Activated CD4-positive, alpha-beta T cell treated with anti-CD3 and anti-CD28 coated beads for 48 hours (primary cell): ENCODE measurements at places on chromosomes 2 and 18.

GRCh38 chr2:78775291-78775690, 250.2 kb upstream of the REG3G start:
- no peak for DNase-seq

DNA sequence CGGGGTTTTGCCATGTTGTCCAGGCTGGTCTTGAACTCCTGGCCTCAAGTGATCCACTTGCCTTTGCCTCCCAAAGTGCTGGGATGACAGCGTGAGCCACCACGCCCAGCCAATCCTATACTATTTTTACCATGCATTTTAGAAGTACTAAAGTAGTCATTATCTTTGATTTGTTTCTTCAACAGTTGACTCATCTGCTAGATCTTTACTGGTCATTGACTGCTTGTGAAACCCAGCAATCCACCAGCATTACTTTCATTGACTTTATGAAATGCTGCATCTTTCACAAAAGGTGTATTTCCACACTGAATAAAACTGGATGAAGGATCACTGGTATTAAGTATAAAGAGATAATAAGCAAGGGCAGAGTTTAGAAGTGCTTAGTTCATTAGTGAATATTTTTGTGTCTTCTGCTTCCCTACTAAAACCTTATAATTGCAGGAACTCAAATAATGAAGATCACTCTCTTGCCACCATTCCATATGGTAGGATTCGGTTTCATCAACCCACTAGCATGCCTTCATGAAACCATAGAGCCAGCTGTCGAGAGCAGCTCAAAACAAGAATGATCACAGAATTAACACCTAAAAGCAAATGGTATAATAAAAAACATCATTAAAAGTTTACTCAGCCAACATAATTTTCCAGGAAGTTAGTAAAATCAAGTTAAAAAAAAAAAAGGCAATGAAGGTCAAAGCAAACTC, 33.1 kb downstream of the IRS1 start:
- DNase-seq, result no peak

- no peak for DNase-seq
These were observed 666.1 kb upstream of the PKDCC start for GRCh38 chr2:41381701-41382100.

DNA sequence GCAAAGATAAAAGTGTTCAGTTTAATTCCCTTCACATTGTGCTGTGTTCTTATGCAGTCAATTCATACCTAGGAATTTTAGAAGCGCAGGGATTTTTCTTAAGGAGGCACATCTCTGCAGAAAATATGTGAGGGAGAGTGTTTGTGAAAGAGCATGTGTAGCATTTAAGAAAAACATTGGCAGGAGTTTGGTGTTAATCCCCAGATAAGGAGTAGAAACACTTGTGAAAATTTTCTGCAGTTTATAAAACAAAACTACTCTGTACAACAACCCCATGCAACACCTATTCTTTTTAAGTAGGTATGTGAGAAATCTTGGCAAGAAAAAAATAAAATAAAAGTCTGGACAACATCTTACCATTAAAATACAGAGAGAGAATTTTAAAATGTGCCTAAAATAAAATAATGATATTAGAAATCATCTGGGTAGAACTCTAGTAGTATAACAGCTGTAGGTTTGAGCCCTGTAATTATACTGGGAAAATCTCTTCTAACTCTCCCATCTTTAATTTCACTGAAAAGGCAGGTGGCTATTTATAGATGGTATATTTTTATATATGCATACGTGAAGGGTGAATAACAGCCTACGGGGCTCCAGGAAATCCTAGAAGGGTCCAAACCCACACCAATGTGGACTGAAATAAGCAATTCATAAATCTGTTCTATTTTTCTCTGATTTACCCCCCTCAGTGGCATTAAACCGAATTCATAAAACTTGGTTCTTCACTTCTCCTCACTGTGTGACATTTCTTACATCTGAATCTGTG, 6.6 kb downstream of the FZD7 start:
- DNase-seq, result no peak

GRCh38 chr2:170501421-170502043, 213.6 kb upstream of the SP5 start:
- DNase-seq, result no peak
